ENCODE measurements at places on chromosomes 5 and 9.

GRCh38 chr5:67814569-67815311, 400.8 kb upstream of the PIK3R1 start:
- no peak for DNase-seq

GRCh38 chr5:157130925-157131324, 11.7 kb downstream of the MED7 start:
- no peak for DNase-seq

- DNase-seq = no peak
Observed at GRCh38 chr5:76495870-76496269, 92.8 kb downstream of the IQGAP2 start.

DNA sequence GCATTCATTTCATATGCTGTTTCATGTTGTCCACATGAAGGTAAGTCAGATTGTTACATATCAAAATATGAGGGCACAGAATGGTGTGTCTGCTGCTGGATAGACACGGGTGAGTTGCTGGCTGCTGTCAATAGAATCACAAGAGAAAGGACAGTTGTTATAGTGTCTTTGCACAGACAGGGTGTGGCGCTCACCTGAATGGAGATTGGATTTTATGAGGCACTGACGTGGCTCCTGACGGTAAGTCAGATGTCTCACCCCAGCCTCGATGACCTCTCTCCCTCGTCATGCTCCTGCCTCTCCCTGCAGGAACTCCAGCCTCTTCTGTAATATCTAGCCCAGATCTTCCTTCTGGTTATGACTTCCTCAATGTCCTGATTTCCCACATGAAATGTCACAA, 75.4 kb upstream of the SELENOP start:
- no peak for DNase-seq

- no peak for DNase-seq
Observed at GRCh38 chr5:124650147-124650561, 96.3 kb downstream of the ZNF608 start.

Data from activated CD8-positive, alpha-beta memory T cell treated with anti-CD3 and anti-CD28 coated beads, Interleukin-2, amount 10 ng/mL, durations not matched to agents 7 days and 5 days (primary cell).